Activated B cell treated with CpG ODN at 0.5 μM for 24 hours (primary cell): ENCODE measurements at places on chromosomes 3 and 15. TPM values are rescaled to one million over a fixed set of nuclear protein-coding genes. Genes with fewer than 3 reads are reported as not detected.

DNA sequence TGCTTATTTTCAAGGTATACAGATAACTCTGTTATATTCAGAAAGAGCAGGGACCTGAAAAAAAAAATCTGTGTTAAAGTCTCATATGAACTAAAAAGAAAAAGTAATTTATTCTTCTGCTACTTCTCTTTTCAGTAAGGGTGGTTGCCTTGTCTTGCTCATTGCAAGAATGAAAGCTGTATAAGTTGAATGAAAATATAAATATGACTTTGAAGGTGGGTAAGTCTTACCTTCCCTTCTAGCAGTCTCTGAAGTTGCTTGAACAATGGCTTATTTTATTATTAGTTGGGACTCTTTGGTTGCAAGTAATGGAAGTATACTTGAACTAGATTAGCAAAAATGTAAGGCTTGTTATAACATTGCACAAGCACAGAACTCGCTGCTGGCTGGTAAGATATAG lies 1554.9 kb downstream of the SI start:
- no peaks in the 10 kb centered on the region for H3K4me1 ChIP-seq
- H3K27me3 ChIP-seq = no peaks in the 10 kb centered on the region
- no peak for DNase-seq
- no peak overlapping the region for H3K27ac ChIP-seq

DNA sequence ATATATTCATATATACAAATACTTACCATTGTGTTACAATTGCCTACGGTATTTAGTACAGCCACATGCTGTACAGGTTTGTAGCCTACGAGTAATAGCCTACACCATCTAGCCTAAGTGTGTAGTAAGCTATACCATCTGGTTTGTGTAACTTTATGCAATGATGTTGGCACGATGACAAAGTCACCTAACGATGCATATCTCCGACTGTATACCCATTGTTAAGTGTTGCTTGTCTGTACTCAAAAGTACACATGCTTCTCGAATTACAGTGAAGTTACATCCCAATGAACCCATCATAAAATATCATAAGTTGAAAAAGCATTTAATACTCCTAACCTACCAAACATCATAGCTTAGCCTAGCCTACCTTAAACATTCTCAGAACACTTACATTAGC lies 327.1 kb downstream of the KBTBD8 start:
- H3K27ac ChIP-seq = no peak overlapping the region
- no peak overlapping the region for H3K4me3 ChIP-seq
- DNase-seq = no peak
- H3K27me3 ChIP-seq = no peaks in the 10 kb centered on the region
- no peaks in the 10 kb centered on the region for H3K4me1 ChIP-seq

PGBD4 gene
- total RNA-seq = 4.8 and 5.3 TPM in 2 replicates

CHL1 gene
- total RNA-seq = 6.8 and 7.4 TPM in 2 replicates

LYZL4 gene
- total RNA-seq = not detected in 2 replicates

- H3K4me1 ChIP-seq = peaks cover 2% of the 10 kb centered on the region
- H3K27ac ChIP-seq = no peak overlapping the region
- no peaks in the 10 kb centered on the region for H3K36me3 ChIP-seq
- no peak for DNase-seq
- H3K27me3 ChIP-seq = no peaks in the 10 kb centered on the region
These were observed 277.1 kb downstream of the MAGI1 start for GRCh38 chr3:65761446-65762234.

DNA sequence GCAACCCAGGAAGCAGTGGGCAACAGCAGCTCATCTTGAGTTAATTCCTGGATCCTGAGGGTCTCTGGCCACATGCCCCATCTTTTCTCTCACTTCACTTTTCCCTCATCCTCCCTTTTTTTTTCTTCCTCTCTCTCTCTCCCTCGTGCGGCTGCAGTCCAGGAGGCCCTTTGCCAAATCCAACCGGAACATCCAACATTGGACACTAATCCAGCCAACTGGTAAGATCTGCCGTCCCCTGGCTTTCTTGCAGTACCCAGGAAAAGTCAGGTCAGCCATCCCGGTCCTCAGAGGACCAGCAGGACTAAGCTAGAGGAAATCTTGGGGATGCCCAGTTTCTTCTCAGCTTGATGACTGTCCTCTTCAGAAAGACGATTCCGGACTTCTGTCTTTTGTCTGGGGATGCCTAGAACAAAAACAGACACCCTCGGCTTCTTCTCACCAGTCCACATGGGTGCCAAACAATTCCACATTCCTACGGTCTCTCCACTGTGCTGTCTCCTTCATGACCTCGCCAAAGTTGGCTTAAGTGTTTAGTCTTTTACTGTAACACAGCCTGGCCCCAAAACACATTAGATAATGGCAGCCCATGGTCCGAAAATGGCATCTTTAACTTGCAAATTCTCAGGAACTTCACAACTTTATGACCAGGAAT lies 115.6 kb downstream of the GSK3B start:
- H3K4me1 ChIP-seq = peaks cover 5% of the 10 kb centered on the region
- no peak overlapping the region for H3K27ac ChIP-seq
- no peak for DNase-seq
- H3K36me3 ChIP-seq = peaks cover 43% of the 10 kb centered on the region
- no peak overlapping the region for H3K4me3 ChIP-seq
- H3K27me3 ChIP-seq = no peaks in the 10 kb centered on the region

ENTPD3 gene
- total RNA-seq = not detected in 2 replicates

GRCh38 chr3:151087648-151088047 lies 2.2 kb downstream of the MED12L start:
- no peak overlapping the region for H3K27ac ChIP-seq
- H3K27me3 ChIP-seq = peaks cover 22% of the 10 kb centered on the region
- H3K36me3 ChIP-seq = no peaks in the 10 kb centered on the region
- peaks cover 11% of the 10 kb centered on the region for H3K4me1 ChIP-seq
- no peak for DNase-seq

- H3K36me3 ChIP-seq = no peaks in the 10 kb centered on the region
- no peak for DNase-seq
- H3K27ac ChIP-seq = no peak overlapping the region
- H3K4me1 ChIP-seq = no peaks in the 10 kb centered on the region
- H3K27me3 ChIP-seq = peaks cover 16% of the 10 kb centered on the region
These were observed 37.4 kb downstream of the WWTR1 start for GRCh38 chr3:149620291-149621020.

- H3K4me1 ChIP-seq = no peaks in the 10 kb centered on the region
- no peaks in the 10 kb centered on the region for H3K27me3 ChIP-seq
- no peak overlapping the region for H3K4me3 ChIP-seq
- H3K27ac ChIP-seq = no peak overlapping the region
These were observed 330.7 kb upstream of the TPM1 start for GRCh38 chr15:62711691-62712454.

DNA sequence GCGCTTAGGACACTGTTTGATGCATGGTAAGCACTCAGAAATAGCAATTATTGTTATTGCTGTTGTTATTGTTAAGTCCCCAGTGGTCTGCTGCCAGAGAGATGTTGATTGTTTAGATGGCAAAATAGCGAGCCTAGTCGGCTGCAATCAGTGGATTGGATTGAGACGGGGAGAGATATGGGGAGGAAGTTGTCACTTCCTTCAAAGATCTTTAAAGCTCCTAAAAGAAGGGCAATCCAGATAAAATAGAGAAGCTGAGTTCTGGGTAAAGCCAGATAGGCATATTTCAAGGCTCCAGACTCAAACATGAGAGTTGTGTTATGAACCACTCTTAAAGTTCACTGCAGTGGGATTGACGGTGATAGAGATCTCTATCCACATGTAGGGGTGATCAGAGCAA lies 64.5 kb downstream of the RYR3 start:
- H3K27ac ChIP-seq = no peak overlapping the region
- H3K4me1 ChIP-seq = no peaks in the 10 kb centered on the region
- H3K36me3 ChIP-seq = no peaks in the 10 kb centered on the region
- H3K4me3 ChIP-seq = no peak overlapping the region
- peaks cover 5% of the 10 kb centered on the region for H3K27me3 ChIP-seq

DNA sequence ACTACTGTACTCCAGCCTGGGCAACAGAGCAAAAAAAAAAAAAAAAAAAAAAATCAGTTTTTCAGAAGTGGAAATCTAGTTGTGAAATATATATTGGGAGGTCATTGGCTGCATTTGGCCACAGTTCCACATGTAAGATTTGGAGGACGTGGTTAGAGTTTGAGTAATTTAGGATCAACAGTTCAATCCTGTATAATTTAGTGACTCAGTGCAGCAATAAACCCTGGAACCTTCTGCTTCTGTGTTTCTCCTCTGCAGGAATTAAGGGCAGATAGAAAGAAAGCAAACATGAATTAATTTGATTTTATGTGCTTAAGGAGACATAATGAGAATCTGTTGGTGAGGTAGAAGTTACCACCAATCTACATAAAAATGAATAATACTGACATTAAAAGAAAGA lies 347.0 kb downstream of the PTPRG start:
- H3K27ac ChIP-seq = no peak overlapping the region
- no peaks in the 10 kb centered on the region for H3K27me3 ChIP-seq
- H3K4me1 ChIP-seq = no peaks in the 10 kb centered on the region
- H3K4me3 ChIP-seq = no peak overlapping the region

DNA sequence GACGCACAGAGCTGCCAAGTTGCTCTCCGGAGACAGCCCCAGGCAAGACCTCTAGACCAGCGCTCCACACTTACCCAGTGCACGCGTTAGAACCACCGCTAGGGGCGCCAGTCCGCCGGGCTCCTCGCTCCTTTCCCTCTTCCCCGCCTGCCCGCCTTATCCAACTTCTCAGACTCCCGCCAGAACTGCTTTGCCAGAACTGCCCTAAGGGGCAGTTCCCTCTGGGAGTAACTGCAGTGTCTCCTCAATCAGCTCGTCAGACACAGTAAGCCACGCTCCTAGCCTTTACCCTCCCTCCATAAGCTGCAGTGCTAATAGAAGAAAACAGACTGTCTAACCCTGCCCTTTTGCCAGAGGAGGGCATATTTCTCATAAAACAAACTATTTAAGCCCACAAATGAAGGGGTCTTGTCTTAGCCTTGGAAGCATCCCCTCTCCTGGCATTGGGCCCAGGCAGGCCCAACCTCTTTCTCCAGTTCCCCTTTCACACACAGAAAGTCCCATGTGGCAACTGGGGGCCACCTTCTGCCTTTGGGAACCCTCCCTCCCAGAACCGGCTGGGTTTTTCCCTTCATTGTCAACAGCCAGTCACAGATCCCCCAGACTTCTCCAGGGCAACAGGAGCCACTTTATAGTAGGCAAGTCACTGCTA lies 3.7 kb downstream of the BMF start:
- DNase-seq = peak; percentile 69
- peak overlapping the region; percentile 94 for H3K4me3 ChIP-seq
- peak overlapping the region; percentile 92 for H3K27ac ChIP-seq
- no peaks in the 10 kb centered on the region for H3K27me3 ChIP-seq
- peaks cover 86% of the 10 kb centered on the region for H3K4me1 ChIP-seq

GRCh38 chr3:12465836-12466225 lies 18.4 kb upstream of the TSEN2 start:
- no peaks in the 10 kb centered on the region for H3K4me1 ChIP-seq
- no peak for DNase-seq

GRCh38 chr3:9508781-9509180 lies 44.8 kb downstream of the LHFPL4 start:
- peaks cover 30% of the 10 kb centered on the region for H3K27me3 ChIP-seq
- peaks cover 14% of the 10 kb centered on the region for H3K4me1 ChIP-seq
- no peak overlapping the region for H3K4me3 ChIP-seq

GRCh38 chr3:94336046-94336753 lies 273.3 kb downstream of the NSUN3 start:
- no peak overlapping the region for H3K27ac ChIP-seq
- H3K36me3 ChIP-seq = no peaks in the 10 kb centered on the region
- DNase-seq = no peak
- no peaks in the 10 kb centered on the region for H3K4me1 ChIP-seq
- H3K27me3 ChIP-seq = no peaks in the 10 kb centered on the region

C3orf85 gene
- not detected in 2 replicates for total RNA-seq

TNNC1 gene
- 0.32 TPM in 1 of 2 replicates, not detected in the other for total RNA-seq

DNA sequence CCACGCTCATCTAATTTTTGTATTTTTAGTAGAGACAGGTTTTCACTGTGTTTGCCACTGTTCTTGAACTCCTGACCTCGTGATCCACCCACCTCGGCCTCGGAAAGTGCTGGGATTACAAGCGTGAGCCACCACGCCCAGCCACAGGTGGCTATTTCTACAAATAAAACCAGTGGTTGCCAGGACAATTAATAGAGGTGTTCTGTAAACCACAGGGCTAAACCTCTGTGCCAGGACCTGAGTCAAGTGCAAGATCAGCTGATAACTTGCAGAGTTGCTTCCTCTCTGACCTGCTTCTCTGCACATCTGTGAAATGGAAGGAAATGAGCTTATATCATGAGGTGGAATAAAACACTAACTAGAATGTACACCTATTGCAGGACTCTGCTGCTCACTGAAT lies 72.8 kb downstream of the CD200R1L start:
- no peaks in the 10 kb centered on the region for H3K27me3 ChIP-seq
- H3K4me3 ChIP-seq = no peak overlapping the region
- H3K4me1 ChIP-seq = peaks cover 53% of the 10 kb centered on the region
- no peak for DNase-seq
- peak overlapping the region; percentile 52 for H3K27ac ChIP-seq
- no peaks in the 10 kb centered on the region for H3K36me3 ChIP-seq

- no peaks in the 10 kb centered on the region for H3K27me3 ChIP-seq
- no peak overlapping the region for H3K4me3 ChIP-seq
- no peaks in the 10 kb centered on the region for H3K4me1 ChIP-seq
- DNase-seq = no peak
These were observed 49.5 kb downstream of the APBA2 start for GRCh38 chr15:28935316-28935715.

DNA sequence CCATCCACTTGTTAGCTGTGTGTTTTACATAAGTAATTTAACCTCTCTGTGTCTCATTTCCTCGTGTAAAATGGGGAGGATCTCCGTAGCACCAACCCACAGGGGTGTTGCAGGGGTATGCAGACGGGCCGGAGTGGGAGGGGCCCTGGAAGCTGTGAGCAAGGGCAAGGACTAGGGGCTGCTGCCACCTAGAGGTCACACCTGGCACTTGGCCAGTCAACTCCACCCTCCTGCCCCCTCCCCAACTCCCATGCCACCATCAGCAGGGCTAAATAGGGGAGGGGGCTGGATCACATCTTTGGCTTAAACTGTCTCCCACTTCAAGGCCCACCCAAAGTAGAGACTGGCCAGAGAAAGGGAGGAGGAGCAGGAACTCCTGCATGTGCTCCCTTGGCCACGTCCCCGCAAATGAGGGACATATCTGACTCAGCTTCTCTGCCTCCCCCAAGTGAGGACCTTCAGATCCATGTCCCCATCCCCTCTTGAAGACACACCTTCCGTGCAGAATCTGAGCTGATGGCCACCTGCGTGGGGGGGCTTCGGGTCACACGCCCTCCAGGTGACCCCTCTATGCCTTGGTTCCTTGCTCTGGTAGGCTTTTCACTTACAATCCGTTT lies 2.6 kb downstream of the CCDC9B start:
- no peak overlapping the region for H3K27ac ChIP-seq
- no peaks in the 10 kb centered on the region for H3K36me3 ChIP-seq
- DNase-seq = peak; percentile 67

CHRM5 gene
- not detected in 2 replicates for total RNA-seq
